D721Med (cell line): ENCODE measurements at places on chromosomes 7 and 10.

DNA sequence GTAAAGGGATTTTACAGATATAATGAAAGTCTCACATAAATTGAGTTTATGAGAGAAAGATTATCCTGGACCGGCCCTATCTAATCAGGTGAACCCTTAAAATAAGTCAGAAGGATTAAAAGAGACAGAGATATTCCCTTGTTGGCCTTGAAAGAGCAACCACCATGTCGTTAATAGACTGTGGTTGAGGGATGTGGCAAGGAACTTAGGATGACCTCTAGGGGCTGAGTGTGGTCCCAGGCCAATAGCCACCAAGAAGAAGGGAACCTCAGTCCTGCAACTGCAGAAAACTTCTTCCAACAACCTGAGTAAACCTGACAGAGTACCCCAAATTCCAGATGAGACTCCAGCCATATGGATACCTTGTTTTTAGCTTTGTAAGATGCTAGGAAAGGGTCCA is 121.5 kb downstream of the POLR1F start:
- DNase-seq, result no peak

- DNase-seq, result no peak
Measured at GRCh38 chr10:98391578-98391991, 23.4 kb downstream of the PYROXD2 start.

- DNase-seq, result no peak
Measured at GRCh38 chr7:5296611-5297226, 14.0 kb downstream of the SLC29A4 start.

DNA sequence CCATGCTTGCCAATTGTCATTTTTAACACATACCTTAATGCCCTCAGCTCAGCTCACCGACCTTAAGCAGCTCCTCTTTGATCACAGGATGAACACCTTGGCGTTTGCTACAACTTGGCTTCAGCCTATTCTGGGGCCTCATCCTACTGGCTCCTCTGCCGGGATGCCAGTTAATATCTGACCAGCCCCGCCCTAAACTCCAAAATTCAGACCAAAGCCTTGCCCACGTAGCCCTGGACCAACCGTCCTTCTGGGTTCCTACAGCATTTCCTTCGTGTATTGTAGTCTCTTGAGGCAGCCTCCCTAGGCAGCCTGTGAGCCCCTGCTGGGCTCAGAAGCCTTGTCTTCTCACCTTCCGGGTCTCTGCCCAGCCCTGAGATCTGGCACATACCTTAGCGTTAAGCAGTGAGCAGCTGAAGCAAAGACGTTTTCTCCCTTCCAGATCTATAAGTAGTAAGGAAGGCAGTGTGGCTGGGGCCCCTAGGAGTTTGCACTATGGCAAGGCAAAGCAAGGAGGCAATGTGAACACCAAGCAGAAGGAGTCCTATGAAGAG is 836 bp downstream of the ENO4 start:
- DNase-seq, result no peak

GRCh38 chr10:78981970-78982281 is 86.8 kb upstream of the ZMIZ1 start:
- DNase-seq, result no peak

DNA sequence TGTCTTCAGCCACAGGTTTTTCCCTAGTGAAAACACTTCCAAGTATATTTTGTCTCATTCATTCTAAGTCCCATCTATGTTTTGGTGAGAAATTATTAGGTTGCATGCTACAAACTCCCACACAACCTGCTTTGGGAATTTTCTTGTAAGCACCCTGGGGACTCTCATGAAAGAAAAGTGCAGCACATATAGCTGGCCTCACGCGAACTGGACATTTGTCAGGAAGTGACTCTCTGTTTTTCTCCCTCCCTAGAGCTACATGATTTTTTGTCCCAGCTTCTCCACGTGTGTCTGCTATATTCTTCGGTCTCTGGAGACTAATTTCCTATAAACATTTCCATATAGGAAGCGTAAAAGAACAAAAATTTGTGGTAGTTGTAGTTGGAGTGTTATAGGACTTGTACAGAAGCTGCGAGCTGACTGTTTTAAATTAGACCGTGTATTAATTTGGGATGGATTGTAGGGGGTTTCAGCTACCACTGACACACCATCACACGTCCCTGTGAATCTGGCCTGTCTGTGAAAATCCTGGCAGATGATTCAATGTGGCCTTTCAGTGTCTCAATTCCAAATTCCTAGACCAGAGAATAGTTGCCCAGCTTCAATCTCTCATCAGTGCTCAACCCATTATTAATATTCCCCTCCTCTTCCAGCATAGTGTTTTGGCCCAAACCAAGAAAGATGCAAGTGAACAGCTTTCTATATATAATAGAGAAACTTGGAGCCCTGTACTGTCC is 40.2 kb downstream of the ARL4A start:
- no peak for DNase-seq

DNA sequence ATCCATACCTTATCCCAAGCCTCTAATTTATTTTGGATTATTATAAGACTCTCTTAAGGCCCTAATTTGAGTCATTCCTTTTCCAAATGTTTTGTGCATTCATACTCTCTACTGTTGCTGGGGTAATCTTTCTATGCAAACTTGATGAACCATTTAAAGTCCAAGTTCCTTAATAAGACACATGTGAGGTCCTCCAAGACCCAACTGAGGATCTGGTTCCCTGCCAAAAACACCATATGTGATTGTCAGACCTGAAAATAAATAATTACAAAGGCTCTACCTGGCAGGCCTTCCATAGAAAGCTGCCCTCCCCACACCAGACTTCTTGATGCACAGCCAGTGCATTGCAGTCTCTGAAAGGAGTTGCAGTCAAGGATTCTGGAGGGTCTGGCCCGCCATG is 257.9 kb upstream of the AKR1E2 start:
- no peak for DNase-seq

- no peak for DNase-seq
Measured at GRCh38 chr7:142104550-142105527, 6.7 kb upstream of the MGAM2 start.

- DNase-seq, result no peak
Measured at GRCh38 chr7:94472608-94473007, 37.0 kb upstream of the CASD1 start.

GRCh38 chr7:80445351-80445750 is 66.5 kb downstream of the GNAT3 start:
- DNase-seq, result no peak

GRCh38 chr7:93327006-93327633 is 95.0 kb downstream of the VPS50 start:
- no peak for DNase-seq
